CD4-positive, alpha-beta T cell treated with Interleukin-1 beta for 1 hour (primary cell): ENCODE measurements at places on chromosomes 7 and 10.

DNA sequence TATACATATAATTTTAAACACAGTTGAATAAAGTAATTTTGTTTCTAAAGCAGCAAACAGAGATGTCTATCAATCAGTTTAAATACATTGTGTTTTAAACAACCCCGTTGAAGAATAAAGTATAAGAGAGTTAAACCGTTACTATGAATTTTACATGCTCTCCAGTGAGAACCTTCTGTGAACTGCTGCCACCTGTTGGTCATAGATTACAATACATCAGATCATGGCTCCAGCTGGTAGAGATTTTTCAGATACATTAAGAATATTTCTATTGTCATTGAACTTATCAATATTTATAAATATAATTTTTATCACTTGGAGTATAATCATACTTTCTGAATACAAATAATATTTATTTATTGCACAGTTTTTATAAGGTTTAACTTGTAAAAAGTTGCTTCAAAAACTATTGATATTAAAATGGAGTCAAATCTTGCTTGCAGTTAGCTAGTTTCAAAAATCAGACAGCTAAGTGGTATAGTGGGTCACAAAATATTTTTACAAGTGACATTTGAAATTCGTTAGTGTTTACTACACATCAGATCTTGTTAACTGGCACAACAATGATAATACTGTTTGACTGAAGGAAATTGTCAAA lies 561.2 kb upstream of the PHF14 start:
- peak; percentile 8 for DNase-seq

DNA sequence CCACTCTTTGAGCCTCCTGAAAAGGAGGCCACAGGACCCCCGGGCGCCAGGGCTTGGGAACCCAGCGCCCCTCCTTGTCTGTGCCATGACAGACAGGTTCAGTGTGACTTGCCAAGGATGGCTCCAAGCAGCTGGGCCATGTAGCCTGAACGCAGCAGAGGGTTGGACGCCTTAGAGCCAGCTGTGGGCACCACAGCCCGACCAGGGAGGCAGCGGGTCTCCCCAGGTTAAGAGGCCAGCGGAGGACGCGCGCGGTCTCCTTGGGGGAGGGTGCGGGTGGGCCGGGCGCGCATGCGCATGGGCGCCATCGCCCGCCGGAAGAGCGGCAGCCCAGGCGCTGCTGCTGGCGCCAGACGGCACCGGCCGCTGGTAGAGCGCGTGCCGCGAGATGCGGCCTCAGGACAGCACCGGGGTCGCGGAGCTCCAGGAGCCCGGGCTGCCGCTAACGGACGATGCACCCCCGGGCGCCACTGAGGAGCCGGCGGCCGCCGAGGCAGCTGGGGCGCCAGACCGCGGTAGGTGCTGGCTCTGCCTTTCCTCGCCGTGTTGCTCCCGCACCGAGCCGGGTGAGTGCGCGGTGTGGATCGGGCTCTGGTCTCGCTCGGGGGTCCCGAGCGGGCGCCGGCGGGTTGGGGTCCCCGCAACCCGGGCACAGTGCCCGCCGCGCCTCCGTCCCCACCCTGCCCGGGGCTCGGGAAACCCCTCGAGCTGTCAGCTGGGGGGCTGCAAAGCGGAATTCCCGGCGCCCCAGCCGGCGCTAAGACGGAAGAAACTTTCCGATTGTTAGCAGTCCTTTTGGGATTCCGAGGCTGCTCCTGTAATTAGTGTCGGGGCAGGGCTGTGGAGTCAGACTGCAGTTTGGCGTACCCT lies at the start of gene SLC35G1:
SLC35G1 (plus strand) TSS at position 333 of the 870 bp plus-strand sequence; CDS start at position 389, 56 bp downstream.
- DNase-seq: peak; percentile 78

GRCh38 chr7:142690554-142691182 lies 58.6 kb upstream of the PRSS1 start:
- no peak for DNase-seq

DNA sequence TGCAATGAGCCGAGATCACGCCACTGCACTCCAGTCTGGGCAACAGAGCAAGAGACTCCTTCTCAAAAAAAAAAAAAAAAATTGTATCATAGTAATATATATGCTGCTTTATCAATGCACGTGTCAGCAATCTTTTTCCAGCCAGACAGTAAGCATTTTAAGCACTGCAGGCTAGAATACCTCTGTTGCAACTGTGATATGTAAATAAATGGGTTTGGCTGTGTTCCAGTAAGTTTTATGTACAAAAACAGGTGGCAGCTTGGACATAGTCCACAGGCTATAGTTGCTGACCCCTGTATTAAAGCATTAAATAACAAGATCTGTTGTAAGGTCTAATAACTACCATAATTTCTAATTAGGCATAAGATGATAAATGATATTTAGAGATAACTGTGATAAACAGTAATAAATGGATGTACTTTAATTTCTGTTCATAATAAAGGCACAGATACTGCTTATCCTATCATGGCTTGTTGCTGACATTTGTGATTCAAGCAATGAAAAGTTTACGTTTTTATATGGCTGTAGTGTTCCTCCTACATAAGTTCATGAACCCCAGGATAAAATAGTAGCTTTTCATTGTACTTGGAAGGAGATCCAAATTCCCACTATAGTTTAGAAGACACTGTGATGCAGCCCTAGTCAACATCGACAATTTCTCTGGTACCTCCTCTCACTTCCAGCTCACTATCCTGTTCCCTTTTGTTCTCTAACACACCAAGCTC lies 161.4 kb downstream of the ELMO1 start:
- DNase-seq: no peak

DNA sequence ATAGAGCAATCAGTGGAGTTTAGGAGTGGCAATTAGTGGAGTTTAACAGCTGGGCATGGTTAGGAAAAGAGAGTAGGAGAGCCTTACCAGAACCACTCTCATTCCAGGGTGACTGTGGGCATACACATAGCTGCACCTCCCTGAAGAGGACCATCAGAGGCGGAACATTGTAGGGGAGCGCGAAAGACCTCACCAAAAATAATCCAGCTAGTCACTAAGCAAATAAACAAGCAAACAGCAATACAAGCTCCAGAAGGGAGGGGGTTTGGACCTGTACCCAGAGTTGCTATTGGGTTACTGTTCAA lies 4.1 kb upstream of the NACAD start:
- no peak for DNase-seq

DNA sequence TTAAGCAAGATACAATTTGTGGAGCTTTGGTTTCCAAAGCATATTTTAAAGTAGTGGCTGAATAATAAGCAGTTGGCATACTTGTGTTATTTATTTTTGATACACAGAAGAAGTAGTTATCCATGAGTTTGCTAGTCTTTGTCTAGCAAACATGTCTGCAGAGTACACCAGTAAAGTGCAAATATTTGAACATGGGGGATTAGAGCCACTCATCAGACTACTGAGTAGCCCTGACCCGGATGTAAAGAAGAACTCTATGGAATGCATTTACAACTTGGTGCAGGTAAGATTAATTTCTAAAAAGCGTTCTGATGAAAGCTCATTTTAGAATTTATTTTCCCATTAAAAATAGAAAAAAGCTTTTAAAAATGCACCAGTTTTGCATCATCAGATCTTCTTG lies 31.4 kb downstream of the ARMC3 start:
- DNase-seq: no peak

DNA sequence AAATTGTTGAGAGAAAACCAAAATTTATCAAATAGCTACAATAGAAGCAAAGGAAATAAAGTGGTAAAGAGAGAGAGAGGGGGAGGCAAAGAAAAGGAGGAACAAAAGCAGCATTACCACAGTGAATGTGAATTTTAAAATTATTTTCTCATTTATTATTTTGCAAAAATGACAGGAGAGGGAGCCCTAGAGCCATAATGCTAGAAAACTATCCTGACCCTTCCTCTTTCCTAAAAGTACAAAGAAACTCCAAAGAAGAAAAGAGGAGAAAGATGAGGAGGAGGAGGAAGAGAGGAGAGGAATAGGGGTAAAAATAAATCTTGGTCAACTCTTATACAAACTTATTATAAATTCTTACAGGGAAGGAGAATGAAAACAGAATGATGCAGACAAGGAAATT lies 921.5 kb downstream of the NRG3 start:
- no peak for DNase-seq

DNA sequence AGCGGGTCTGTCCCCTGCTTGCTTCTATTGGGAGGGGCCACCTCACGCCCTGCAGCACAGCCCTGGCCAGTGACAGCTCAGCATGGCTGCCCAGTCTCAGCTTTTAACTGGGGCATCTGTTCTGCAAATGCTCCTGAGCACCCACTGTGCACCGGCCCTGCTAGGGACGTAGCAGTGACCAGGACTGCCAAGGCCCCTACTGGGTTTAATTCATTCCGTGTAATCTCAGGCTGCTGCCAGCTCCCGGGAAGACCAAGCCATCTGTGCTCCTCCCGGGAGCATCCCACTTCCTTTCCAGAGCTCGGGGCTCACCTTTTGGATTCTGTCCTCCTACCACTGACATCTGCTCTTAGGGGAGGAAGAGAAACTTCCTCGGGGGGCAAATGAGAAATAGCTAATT lies 85.2 kb downstream of the ADARB2 start:
- no peak for DNase-seq

GRCh38 chr7:23454881-23455526 lies 15.3 kb downstream of the IGF2BP3 start:
- no peak for DNase-seq

DNA sequence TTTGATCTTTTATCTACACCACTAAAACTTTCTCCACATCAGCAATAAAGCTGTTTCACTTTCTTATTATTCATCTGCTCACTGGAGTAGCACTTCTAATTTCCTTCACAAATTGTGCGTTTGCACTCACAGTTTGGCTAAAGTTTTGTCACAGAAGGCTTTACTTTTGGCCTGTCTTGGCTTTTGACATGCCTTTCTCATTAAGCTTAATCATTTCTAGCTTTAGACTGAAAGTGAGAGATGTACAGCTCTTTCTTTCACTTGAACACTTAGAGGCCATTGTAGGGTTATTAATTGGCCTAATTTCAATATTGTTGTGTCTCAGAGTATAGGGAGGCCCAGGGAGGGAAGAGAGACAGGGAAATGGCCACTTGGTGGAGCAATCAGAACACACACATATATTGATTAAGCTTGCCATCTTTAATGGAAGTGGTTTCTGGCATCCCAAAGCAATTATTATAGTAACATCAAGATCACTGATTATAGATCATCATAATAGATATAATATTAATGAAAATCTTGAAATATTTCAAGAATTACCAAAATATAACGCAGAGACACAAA lies 512.5 kb downstream of the ETV1 start:
- DNase-seq: no peak

DNA sequence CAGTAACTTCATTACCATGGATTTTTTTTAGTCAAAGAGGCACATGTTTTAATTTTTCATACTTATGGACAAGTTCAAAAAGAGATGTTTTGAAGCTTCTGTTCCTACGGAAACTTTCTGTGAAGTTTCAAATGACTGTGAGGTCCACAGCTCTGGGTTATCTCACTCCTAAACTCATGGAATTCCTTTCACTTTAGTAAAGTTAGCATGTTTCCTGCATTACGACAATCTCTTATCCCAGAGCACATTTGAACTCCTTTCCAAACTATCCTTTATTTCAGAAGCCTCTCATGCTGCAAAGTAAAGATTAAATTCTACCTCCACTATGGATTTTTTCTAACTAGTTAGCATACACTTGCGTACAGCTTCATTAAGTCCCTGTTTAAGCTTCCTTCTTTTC lies 15.3 kb upstream of the ADD3 start:
- no peak for DNase-seq

GRCh38 chr10:62541811-62542210 lies 167.6 kb downstream of the ZNF365 start:
- DNase-seq: peak; percentile 66

GRCh38 chr7:79531905-79532664 lies 78.6 kb upstream of the MAGI2 start:
- no peak for DNase-seq

- DNase-seq: no peak
Observed at GRCh38 chr10:5159126-5159525, 25.8 kb downstream of the AKR1C8 start.

GRCh38 chr7:44222074-44222473 lies 21.3 kb downstream of the YKT6 start:
- no peak for DNase-seq

- no peak for DNase-seq
Observed at GRCh38 chr7:124183649-124184048, 150.8 kb upstream of the TMEM229A start.

- DNase-seq: peak; percentile 62
Observed at GRCh38 chr7:143385891-143386781, 5.0 kb downstream of the ZYX start.

DNA sequence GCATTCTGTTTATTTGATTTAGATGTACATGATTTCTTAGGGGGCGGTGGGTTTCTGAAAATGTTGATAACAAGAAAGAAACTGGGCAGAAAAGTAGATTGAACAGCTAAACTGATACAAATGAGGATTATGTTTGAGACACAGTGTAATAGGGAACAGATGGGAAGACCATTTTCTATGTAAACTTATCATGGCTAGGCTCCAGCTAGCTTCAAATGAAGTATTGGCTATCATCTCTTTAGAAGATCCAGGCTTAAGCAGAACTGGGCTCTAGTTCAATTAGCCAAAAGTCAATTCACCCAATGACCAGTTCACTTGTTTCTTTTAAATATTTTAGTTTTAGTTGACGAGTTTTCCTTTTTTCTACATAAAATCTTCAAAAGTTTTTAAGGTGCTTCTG lies 639.5 kb downstream of the ANKRD7 start:
- no peak for DNase-seq

- peak; percentile 19 for DNase-seq
Observed at GRCh38 chr7:6074612-6075380, 43.6 kb downstream of the ANKRD61 start.

GRCh38 chr10:124596962-124597845 lies 135.6 kb downstream of the LHPP start:
- DNase-seq: no peak

DNA sequence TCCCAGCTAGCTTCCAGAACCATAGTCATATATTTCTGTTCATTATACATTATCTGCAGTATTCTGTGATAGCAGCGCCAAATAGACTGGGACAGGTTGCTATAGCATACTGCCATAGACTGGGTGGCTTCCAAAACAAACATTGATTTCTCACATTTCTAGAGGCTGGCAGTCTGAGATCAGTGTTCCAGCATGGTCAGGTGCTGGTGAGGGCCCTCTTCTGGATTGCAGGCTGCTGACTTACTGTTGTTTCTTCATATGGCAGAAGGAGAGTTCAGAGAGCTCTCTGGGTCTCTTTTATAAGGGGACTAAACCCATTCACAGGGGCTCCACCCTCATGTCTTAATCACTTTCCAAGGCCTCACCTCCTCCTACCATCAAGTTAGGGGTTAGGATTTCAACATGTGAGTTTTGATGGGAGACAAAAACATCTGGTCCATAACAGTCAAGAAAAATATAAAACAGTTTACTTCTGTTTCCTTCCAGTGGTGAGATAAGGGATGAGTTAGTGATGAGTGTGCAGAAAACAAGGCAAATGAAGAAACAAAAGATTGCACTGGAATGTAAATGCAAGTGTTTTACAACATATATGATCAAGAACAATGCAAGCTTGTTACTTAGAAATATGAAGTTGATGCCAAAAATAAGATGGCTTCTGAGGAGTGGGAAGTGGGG lies 399.0 kb upstream of the C7orf33 start:
- no peak for DNase-seq

GRCh38 chr10:113982296-113982695 lies 61.4 kb upstream of the ADRB1 start:
- DNase-seq: no peak
